ENCODE measurements at places on chromosomes 5 and 9.

DNA sequence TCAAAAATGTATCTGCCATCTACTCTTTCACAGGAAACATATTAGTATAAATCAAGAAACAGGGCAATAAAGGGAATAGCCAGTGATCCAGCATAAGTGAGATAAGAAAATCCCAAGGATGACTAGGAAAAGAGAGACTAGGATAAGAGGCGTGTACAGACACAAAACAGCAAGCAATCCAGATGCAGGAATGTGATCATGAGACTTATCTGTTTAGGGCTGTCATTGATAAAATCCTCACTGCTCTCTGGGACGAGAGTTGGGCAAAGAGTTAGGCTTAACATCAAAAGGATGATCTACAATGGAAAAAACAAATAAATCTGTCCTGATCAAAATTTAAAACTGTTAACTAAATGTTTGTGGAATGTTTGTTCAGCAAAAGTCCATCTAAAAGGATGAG lies 1156.8 kb upstream of the C9orf72 start:
- no peak for DNase-seq

DNA sequence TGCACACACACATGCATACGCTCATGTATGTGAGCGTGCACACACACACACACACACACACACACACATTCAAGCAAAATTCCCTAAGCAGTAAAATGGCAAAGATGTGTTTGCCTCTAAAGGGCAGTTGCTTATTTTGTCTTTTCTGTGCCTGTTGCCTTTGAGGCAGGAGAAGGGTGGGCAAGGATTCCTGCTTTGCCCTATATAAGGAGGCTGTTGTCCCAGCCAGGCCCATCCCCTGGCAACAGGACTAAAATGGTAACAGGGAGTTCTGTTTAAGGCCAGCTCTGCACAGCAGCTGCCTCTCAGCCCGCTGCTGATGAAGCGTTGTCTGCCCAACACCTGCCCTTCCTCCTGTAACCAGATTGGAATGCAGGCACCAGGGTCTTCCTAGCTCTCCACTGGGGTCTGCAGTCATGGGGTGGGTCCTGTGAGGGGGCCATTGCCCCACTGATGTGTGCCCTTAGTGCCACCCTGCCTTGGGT lies 64.4 kb downstream of the PPARGC1B start:
- DNase-seq = no peak

DNA sequence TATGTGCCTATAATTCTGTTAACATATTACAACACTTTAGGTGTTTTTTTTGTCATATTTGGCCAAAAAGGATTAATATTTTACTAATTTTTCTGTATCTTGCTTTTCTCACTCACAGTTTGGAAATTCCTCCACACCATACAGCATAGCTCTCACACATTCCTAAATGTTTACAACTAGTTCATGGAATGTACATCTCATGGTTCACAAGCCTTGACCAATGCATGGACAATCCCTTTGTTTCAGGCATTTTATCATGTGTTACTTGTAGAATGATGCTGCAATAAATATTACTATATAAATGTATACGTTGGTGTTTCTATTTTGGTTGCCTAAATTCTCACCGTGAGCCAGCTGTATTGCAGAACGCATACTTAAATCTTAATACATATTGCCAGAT lies 80.5 kb upstream of the SPATA31C2 start:
- DNase-seq = no peak

DNA sequence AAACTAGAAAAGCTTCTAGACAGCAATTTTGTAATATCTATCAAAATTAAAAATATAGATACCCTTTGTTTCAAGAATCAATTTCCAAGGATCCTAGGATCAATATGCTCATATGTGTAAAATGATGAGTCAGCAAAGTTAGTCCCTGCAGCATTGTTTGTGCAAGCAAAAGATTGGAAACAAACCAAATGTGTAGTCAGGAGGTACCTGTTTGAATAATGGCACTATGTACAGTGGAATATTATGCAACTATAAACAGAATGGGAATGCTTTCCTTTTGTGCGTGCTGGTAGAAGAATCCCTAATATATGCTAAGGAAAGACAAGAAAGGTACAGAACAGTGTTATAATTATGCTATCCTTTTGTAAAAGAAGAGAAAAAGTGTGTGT lies 58.5 kb upstream of the PJA2 start:
- DNase-seq = no peak

DNA sequence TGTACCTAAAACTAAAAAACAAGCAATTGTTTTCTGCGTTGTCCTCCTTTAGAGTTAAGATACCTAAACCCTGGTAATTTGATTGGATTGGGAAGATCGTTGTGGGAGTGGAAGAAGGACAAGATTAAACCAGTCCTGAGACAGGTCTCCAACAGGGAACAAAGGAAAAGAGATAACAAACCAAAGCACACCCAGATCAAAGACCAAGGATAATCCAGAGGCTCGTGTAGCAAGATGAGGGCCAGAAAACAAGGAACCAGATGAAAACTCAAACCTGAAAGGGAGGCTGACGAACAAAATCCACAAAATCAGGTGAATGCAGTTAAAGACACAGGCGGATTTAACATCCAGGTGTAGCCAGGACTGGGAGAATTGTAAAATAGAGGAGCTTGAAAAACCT lies 618.1 kb downstream of the SLCO4C1 start:
- DNase-seq = no peak

DNA sequence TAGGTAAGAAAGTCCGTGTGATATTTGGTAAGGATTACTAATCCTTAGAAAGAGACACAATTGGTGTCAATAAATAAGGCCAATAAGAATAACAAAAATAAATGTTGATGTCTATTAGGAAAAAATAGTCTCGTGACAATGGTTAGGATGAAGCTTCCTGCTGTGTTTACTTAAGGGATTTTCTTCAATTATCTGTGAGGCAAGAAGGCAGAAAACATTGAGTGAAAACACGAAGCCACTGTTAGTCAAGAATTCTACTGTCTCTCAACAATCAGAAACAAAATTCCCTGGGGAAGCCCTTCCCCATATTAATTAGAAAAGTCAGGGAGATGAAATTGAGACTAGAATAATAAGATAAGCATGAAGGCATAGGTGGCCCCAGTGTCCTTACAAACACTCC lies 149.0 kb downstream of the SYK start:
- no peak for DNase-seq

DNA sequence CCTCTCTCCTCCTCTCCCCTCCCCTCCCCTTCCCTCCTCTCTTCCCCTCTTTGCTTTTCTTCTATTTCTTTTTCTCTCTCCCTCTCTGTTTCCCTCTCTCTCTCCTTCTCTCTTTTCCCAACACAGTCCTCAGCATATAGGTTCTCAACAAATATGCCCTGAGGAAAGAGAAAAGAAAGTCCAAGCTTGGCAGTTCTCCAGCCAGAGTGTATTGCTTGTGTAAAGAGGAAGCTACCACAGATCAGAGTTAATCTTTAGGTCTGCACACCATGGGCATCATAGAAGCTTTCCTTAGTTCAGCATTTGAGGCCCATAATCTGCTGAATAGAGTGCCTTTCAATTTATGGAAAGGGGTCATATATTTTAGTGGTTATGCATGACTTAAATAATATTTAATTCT lies 382.8 kb upstream of the WWC1 start:
- no peak for DNase-seq

DNA sequence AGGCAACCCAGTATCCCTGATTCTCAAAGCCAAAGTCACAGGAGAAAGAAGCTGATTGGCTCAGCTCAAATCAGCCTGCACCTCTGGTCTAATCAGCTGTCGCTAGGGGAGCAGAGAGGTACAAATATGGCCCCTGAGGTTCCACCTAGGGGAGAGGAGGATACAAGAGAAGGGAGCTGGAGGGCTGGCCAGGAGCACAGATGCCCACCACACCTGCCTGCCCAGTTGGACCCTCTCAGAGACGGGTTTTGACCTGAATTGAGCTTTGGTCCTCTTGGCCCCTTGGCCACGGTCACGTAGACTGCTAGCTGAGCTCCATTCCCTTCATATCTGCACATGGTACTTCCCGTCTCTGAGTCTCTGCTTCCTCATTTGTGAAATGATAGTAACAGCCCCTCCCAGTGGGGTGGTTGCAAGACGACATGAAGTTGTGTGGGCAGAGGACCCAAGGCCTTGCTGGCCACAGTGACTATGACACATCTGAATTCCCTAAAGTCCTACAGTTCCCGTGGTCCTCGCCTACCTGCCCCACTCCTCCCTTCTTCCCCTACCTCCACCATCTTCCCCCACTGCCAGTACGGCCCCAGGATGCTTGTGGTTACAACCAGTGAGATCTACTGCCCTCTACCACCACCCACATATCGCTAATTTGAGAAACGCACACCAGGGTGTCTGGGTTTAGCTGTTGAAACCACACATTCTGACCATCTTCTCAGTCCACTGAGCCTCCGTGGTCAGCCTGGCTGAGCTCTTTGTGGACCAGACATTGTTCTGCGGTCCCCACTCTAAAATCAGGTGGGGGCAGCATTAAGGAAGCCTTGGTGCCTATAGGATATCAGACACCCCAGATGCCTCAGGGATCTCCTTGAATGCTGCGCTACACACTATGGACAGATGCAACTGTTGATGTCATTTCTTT lies 60.3 kb upstream of the NEK6 start:
- no peak for DNase-seq

- DNase-seq = no peak
Measured at GRCh38 chr9:28365020-28365640, 791.8 kb upstream of the C9orf72 start.

GRCh38 chr5:173420108-173420507 lies 91.9 kb upstream of the STC2 start:
- no peak for DNase-seq

DNA sequence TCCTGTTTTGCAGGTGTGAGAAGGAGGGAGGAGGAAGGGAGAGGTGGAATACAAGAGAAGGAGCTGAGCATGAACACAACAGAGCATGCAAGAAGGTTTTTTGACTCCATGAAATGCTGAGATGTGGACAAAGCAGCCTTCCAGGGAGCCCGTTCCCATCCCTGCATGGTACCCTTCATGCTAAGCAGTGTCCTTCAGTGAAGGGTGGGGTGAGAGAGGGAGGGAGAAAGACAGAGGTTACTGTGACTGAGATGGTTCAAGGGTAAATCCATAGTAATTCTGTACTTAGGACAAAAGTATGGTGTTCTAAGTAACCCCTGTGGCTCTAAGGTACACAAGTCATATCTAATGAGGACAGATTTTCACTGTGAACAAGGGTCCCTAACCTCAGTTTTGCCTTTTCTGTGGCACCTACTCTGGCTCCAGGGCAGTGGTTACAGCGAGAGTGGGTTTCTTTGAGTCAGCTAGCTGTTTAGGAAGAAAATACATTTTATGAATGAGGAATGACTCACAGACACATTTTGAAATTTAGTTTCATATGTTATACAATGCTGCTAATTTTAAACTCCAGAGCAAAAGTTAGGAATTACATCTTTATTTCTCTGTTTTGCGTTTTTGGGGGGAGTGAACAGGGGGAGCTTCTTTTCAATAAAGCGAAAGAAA lies 184.9 kb upstream of the SLC12A2 start:
- DNase-seq = no peak

- no peak for DNase-seq
Measured at GRCh38 chr9:618478-618877, 223.0 kb upstream of the DMRT1 start.

GRCh38 chr5:98105681-98106080 lies 667.8 kb upstream of the RGMB start:
- DNase-seq = no peak

- no peak for DNase-seq
Measured at GRCh38 chr9:95406121-95406520, 88.6 kb upstream of the FANCC start.

GRCh38 chr5:44336708-44337107 lies 52.5 kb downstream of the FGF10 start:
- no peak for DNase-seq

All from stimulated activated CD4-positive, alpha-beta T cell treated with anti-CD3 and anti-CD28 coated beads, Interleukin-4, amount 100 ng/mL, for 4 hours (primary cell).